ENCODE measurements at places on chromosomes 16 and 17.

- no peak for DNase-seq
Measured at GRCh38 chr17:48642059-48642842, 16.1 kb upstream of the HOXB9 start.

DNA sequence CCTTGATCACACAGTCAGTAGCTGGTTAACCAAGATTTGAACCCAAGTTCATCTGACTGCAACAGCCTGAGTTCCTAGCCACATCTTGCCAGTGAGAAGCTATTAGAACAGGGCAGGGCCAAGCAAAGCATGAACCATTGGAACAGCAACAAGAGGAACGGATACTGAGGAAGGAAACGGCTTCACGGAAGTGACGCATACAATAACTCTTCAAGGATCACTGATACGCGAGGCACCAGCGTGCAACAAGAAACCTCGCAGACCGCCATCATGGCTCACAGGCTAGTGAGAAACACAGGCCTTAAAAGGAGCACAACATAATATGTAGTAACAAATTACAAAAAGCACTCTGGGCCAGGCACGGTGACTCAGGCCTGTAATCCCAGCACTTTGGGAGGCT, 114.9 kb downstream of the CDYL2 start:
- no peak for DNase-seq

GRCh38 chr17:76204277-76204676, 36.0 kb downstream of the RNF157 start:
- DNase-seq = no peak

DNA sequence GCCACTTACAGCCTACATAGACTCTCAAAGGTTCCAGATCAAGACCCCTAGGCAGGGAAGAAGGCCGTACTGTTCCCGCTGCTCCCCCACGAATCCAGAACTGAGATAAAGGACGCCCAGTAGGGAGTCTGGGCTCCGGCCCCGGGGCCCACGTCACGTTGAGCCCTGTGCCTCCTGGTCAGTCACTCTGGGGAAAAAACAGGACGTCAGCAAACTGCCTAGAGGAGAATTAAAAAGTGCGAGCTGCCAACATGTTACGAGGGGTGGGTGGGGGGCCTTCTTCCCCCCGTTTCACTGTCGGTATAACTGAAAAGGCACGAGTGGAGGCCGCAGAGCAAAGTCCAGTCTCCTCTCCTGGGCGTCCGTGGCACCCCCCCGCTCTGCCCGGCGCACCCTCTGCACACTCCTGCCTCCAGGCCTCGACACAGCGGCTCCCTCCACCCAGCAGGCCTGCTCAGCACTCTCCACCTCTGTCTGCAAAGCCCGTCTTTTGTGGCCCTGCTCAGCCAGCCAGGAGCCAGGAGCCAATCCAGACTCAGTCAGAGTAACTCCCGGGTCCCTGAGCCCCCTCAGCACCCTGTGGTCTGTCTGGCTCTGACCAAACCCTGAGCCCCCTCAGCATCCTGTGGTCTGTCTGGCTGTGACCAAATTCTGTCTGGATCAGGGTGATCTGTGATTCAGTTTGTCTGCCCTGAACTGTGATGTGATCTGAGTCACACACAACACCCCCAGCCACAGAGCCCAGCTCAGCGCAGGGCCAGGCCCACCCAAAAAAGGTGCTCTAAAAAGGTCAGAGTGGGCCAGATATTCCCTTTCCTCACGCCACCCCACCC, 6.2 kb downstream of the ITGAE start:
- no peak for DNase-seq

DNA sequence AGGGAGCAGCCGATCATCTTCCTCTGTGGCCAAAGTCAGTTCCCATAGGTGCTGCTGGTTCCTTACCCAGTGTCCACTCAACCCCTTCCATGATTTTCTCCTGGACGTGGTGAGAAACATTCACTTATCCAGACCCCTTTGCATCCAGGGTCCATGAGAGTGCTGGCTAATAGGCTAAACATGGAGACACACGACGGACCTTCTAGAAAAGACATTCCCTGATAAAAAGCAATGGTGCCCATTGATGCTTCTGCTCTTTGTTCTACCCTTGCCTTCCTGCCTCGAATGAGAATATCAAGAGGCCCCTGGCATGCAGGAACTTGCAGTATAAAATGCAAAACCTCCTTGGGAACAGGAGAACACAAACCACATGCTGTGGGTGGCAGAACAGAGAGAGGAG, 2.3 kb downstream of the TEKT5 start:
- DNase-seq = no peak
